ENCODE measurements at places on chromosomes 7 and 10. TPM values are rescaled to one million over a fixed set of nuclear protein-coding genes. Genes with fewer than 3 reads are reported as not detected.

MCU gene
- total RNA-seq = 11.4 TPM

GRCh38 chr7:24417526-24418120 lies 133.6 kb downstream of the NPY start:
- H3K27me3 ChIP-seq = no peaks in the 10 kb centered on the region
- no peaks in the 10 kb centered on the region for H3K36me3 ChIP-seq
- H3K4me3 ChIP-seq = no peak overlapping the region
- no peak for DNase-seq
- H3K27ac ChIP-seq = no peak overlapping the region
- no peaks in the 10 kb centered on the region for H3K4me1 ChIP-seq

OPALIN gene
- not detected for total RNA-seq

GRCh38 chr7:104972500-104972899 lies 41.5 kb upstream of the KMT2E start:
- DNase-seq = no peak
- peaks cover 31% of the 10 kb centered on the region for H3K4me1 ChIP-seq
- no peaks in the 10 kb centered on the region for H3K27me3 ChIP-seq
- H3K36me3 ChIP-seq = no peaks in the 10 kb centered on the region

ZFAND2A gene
- 44.2 TPM for total RNA-seq

DNA sequence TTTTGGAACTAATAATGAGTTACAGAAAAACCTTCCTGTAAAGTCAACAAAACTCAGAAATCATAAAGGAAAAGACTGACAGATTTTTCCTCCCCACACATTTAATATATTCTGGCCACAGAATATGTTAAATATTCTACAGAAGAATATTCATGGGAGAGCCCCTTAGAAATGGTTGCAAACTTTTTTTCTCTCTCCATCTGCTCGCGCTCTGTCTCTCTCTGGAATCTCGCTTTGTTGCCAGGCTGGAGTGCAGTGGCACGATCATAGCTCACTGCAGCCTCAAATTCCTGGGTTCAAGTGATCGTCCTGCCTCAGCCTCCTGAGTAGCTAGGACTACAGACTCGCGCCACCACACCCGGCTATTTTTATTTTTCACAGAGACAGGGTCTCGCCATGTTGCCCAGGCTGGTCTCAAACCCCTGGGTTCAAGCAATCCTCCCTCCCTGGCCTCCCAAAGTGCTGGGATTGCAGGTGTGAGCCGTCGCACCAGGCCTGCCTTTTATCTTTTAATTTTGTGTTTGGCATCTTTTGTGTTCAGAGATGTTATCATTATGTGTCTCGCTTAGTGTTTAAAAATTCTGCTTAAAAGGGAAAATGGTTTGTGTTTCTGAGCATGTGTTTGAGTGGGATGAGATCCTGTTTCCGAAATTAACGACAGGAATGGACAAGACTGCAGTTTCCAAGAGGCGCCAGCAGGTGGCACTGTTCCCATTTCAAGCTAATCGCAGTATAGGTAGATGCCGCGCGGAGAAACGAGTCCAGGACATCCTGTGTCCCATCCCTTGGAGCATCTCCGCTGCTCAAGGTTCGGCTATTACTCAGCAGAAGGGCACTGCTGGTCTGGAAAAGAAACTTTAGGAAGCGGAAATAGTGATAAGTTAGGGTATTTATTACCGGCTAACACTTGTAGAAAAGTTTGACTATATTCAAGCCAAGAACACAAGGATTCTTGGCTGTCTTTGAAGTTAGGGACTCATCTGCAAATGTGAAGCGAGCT lies 23.1 kb upstream of the ST7 start:
- H3K27me3 ChIP-seq = no peaks in the 10 kb centered on the region
- H3K36me3 ChIP-seq = no peaks in the 10 kb centered on the region
- peak; percentile 89 for DNase-seq
- H3K4me3 ChIP-seq = no peak overlapping the region

ITPRID1 gene
- not detected for total RNA-seq

DNA sequence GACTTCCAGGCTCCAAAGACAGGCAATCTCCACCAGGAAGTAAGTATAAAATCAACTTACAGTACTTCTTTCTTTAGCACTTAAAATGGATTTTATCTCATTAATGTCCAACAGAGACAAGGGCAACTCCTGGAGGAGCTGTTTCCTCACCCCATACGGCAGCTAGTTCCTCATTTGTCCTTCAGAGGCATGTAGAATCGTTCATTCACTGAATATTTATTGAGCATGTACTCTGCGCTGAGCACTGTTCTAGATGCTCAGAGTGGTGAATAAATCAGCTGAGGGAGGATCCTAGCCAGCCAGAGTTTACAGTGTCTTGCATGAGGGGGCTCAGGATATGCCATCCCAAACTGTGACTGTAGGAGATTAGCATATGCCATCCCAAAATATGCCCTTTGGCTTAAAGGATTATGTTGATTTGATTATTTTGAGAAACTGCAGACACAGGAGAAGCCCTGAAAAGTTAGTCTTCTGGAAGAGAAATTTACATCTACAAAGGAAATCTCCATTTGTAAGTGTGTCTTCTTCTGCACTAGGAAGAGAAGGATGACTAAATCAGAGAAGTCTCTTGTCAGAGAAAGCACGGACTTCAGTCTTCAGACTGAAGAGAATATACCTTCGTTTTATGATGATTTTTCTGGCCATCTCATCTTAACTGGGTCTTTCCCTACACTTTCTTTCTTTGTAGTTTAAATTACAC lies 66.9 kb downstream of the BAMBI start:
- H3K27me3 ChIP-seq = no peaks in the 10 kb centered on the region
- no peaks in the 10 kb centered on the region for H3K36me3 ChIP-seq
- no peak for DNase-seq
- H3K27ac ChIP-seq = no peak overlapping the region

DNA sequence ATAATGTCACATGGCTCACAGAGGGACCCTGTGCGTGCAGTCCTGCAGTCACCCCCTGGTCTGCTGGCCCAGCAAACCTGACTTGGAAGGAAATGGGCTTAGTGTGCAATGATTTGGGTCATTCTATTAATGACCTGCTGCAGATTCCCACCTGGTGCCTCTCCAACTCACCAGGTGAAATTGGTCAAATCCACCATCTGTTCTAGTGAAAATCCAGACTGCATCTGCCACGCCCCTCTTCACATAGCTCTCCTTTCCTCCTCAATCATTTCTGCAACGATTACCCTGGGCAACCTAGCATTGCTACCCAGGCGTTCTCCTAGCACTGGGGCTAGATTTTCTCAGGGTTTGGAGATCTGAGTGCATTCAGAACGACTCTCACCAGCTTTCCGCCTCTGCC lies 29.4 kb downstream of the SRRM3 start:
- H3K4me3 ChIP-seq = no peak overlapping the region
- H3K27me3 ChIP-seq = no peaks in the 10 kb centered on the region
- H3K4me1 ChIP-seq = peaks cover 8% of the 10 kb centered on the region
- no peak for DNase-seq
- H3K27ac ChIP-seq = no peak overlapping the region

DNA sequence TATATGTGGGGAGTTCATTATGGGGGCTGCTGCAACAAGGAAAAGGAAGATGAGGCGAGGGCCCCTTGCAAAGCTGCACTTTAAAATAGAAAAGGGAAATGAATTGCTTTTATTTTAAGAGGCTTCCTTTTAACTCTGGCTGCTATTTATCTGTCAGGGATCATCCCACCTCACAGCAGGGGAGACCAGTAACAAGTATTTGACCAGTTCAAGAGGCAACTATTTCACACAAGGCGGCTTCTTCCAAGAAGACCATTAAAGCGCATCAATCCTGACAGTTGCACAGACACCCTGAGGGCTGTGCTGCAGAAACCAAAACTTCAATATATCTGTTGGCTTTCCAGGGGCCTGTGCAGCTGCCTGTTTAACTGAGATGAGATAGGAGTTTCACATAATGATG lies 1009.2 kb downstream of the SORCS3 start:
- no peak overlapping the region for H3K27ac ChIP-seq
- no peaks in the 10 kb centered on the region for H3K27me3 ChIP-seq
- H3K36me3 ChIP-seq = no peaks in the 10 kb centered on the region
- DNase-seq = no peak
- H3K4me1 ChIP-seq = no peaks in the 10 kb centered on the region
